ENCODE measurements at places on chromosomes 2 and 18.

- no peak for DNase-seq
Observed at GRCh38 chr18:3099327-3099726, 86.4 kb upstream of the LPIN2 start.

GRCh38 chr2:60679036-60679780 is 76.9 kb upstream of the PAPOLG start:
- DNase-seq = no peak

DNA sequence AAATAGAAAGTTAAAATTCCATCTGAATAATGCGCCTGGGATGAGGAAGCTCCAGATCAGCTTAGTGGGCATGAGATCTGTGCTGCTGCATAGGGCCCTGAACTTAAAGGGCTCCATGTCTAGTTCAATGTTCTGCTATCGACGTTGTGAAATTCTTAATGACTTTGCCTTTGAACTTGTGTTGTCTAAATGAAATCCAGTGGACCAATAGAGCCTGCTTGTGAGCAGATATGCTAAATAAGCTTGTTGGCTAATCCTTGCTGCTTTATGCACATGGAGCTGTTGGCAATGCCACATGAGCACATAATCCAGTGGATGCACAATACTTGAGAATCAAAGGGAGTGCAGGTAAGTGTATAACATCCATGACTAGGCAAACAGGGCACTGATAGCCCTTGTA is 228.6 kb downstream of the TNS1 start:
- no peak for DNase-seq

DNA sequence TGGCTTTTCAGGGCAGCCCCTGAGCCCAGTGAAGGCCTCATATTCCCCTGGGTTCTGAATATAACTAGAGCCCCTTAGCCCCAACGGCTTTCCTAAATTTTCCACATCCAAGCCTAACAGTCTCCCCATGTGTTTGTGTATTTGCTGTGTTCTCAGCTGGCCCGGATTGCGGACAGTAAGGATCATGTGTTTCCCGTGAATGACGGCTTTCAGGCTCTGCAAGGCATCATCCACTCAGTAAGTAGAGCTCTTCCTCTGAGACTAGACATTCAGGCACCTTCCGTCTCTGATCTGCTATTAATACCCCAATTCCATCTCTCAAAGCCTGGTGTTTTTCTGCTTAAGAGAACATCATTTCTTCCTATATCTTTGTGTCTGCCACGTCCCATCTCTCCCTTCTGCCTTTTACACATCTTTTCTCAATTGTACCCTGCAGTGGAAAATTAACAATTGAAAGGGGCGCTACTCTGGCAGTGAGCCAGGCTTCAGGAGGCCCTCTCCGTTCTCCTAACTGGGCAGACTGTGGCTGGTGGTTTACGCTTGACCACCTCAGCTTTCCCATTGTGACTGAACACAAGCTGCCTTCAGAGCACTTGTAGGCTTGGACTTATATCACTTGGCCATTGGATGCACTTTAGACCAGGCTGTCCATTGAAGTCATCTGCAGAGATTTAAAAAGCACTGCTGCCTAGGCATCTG is 64.4 kb downstream of the ANTXR1 start:
- DNase-seq = no peak

- DNase-seq = no peak
Observed at GRCh38 chr2:163779970-163780597, 44.3 kb upstream of the FIGN start.

DNA sequence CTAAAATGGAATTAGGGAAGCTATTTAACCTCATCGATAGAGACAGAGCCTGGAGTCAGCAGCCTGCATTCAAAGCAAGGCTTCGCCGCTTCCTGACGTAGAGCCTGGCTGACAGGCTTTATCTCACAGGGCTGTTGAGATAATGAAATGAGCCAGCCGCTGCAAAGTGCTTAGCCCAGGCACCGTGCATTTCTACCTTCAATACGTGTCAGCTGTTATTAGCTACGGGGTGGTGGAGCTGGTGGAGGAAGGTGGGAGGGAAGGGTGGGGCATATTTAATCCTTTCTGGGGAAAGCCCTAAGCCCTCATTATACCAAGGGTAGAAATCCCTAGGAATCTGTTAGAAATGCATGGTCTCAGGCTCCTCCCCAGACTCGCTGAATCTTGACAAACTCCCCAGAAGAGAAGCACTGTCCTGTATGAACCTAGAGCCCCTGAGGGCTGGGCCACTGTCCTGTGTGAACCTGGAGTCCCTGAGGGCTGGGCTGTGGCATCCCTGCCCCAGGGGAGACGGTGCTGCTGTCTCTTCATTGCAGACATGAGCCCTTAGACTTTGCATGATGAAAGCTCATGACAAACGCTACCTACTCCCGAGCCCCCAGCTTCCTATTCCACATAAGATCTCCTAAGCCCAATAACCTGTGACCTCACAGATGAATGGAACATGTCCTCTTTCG is 72.4 kb downstream of the ALPK2 start:
- DNase-seq = no peak

- no peak for DNase-seq
Observed at GRCh38 chr2:224691563-224691962, 24.6 kb downstream of the CCDC195 start.

DNA sequence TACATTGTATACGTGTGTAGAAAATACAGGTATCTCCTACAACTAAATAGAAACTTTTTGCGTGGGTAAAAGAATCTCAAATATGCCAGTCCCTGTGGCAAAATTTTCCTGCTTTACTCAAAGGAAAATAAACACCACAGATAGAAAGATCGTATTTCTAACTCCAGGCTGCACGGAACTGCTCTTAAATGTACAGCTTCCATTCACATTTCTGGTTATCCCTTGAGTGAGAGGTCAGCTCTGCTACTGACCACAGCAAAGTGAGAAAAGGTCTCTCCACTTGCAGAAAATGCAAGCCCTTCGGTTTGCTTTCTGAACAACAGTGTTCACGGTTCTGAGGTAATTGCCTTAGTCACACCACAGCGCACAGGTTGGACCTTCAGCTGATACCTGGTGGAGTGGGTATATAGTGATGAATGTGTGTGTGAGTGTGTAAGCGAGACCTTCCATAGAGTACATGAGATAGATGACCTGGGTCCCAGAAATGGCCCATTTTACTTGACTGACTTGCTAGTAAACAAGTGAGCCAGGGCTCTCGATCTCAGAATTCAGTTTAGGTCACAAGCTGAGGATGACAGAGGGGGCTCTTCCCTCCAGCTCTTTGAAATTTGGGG is 52.1 kb downstream of the ALPK2 start:
- no peak for DNase-seq
